ENCODE measurements at places on chromosomes 7 and 10.
A peak's percentile ranks its signal among the peaks of the same experiment; 100 is the strongest.

GRCh38 chr10:69685802-69686585 is 55.9 kb downstream of the FAM241B start:
- DNase-seq, result peak; percentile 20

- peak; percentile 61 for DNase-seq
Measured at GRCh38 chr10:133335246-133336117, 1.2 kb downstream of the CALY start.

- DNase-seq, result no peak
Measured at GRCh38 chr10:36736311-36736710, 389.1 kb upstream of the ANKRD30A start.

DNA sequence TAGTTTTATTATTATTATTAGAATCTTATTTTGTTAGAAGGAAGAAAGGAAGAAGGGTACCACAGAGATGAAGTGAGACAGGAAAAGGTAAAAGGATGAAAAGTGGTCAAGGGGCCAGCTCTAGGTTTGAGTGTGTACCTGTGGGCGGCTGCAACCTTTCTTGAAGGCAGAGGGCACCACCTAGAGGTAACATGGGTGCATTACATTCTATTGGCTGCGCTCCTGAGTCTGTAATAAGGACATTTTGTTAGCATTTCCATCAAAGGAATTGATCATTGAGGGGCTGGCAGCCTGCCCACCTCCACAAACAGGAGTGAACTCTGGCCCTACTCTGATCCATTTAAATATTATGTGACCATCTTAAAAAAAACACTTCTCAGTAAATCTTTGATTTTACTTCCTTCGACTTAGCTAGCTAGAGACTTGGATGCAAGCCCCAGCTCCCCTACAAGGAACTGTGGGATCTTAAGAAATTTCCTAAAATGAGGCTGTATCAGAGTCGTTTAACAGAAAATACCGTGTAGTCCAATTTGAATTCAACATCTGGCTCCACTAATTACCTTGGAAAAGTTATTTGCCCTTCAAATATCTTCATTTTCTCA is 610.4 kb downstream of the IPMK start:
- DNase-seq, result peak; percentile 39

GRCh38 chr7:47474937-47475879 is 106.7 kb downstream of the TNS3 start:
- DNase-seq, result peak; percentile 96

DNA sequence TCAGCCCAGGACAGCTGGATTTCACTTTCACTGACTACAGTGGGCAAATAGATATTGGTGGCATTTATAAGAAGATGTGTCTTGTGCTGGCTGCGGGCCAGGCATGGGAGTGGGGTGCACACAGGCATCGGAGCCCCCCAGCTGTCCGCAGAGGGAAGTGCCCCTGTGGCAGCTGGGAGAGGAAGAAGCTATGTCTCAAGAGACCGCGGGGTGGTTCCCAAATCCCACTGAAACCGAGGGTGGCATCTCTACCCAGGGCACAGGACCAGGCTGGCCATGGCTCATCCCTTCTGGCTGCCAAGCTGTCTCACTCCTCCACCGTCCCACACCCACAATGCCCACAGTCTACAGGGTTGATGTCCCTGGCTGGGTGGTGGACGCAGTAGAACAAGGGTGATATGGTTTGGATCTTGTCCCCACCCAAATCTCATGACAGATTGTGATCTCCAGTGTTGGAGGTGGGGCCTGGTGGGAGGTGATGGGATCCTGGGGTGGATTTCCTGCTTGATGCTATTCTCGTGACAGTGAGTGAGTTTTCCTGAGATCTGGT is 94.8 kb downstream of the TCERG1L start:
- DNase-seq, result no peak
